ENCODE measurements at places on chromosomes 3 and 15. TPM values are rescaled to one million over a fixed set of nuclear protein-coding genes. Genes with fewer than 3 reads are reported as not detected.

DNA sequence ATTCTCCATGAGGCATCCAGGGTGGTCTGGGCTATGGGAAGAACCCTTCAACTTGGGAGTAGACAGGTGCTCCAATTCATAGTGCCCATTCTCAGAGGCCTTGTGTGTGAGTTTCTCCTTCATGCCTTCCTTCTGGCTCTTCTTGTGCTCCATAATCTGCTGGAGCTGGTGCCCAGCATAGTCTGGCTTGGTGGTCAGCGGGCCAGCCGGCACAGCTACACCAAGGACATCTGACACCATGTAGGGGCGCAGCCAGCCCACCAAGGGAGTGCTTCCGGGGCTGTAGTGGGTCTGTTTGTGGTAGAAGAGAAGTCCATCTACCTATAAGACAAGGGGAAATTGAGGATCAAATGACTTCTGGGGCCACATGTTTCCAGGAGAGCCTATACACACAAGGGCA, 19.2 kb upstream of the PTPN9 start:
- no peak overlapping the region for H3K27ac ChIP-seq
- H3K4me3 ChIP-seq: no peak overlapping the region
- DNase-seq: no peak

NANOGP8 gene
- total RNA-seq: not detected

MRPS25 gene
- total RNA-seq: 45.2 TPM

PROS1 gene
- 16.8 TPM for total RNA-seq

Data from Panc1 (cell line).